ENCODE measurements at places on chromosomes 3 and 15. TPM values are rescaled to one million over a fixed set of nuclear protein-coding genes. Genes with fewer than 3 reads are reported as not detected.

RTP1 gene
- not detected for total RNA-seq

LRRN1 gene
- not detected for total RNA-seq

ANKUB1 gene
- total RNA-seq = not detected

HTR3C gene
- total RNA-seq = not detected

TM4SF1 gene
- 1,063 TPM for total RNA-seq

CHRD gene
- 0.20 TPM for total RNA-seq

SENP2 gene
- 35.7 TPM for total RNA-seq

GOLGA6L7 gene
- total RNA-seq = not detected

GPR15 gene
- not detected for total RNA-seq

FEZF2 gene
- not detected for total RNA-seq

CCDC54 gene
- total RNA-seq = not detected

SV2B gene
- not detected for total RNA-seq

NR2E3 gene
- not detected for total RNA-seq

FGD5 gene
- total RNA-seq = 84.3 TPM

PYGO1 gene
- 0.28 TPM for total RNA-seq

TMA7 gene
- total RNA-seq = 233 TPM

SHC4 gene
- total RNA-seq = 0.18 TPM

TM4SF4 gene
- total RNA-seq = not detected

PLSCR2 gene
- total RNA-seq = not detected

MCTP2 gene
- 3.5 TPM for total RNA-seq

All from pulmonary artery endothelial cell (primary cell).